ENCODE measurements at places on chromosomes 1 and 21. TPM values are rescaled to one million over a fixed set of nuclear protein-coding genes. Genes with fewer than 3 reads are reported as not detected.

Gene LCE2B
- total RNA-seq: not detected

Gene PLA2G2A
- total RNA-seq: not detected

Gene BSND
- total RNA-seq: not detected

Gene FAM131C
- total RNA-seq: not detected

Gene HRNR
- total RNA-seq: not detected

Gene SPRR2A
- total RNA-seq: not detected

Gene IFNAR2
- total RNA-seq: 7.9 TPM

Gene FAM72B
- 2.3 TPM for total RNA-seq

Gene C1orf116
- total RNA-seq: not detected

Gene ZYG11B
- 29.2 TPM for total RNA-seq

Gene OPRD1
- total RNA-seq: not detected

Gene RAB13
- 87.2 TPM for total RNA-seq

Gene CHI3L2
- total RNA-seq: not detected

Gene MAN1C1
- 0.49 TPM for total RNA-seq

Gene SWT1
- 3.1 TPM for total RNA-seq

Gene TCHHL1
- not detected for total RNA-seq

Gene LRRC38
- total RNA-seq: 1.4 TPM

Gene OR10R2
- not detected for total RNA-seq

Gene SPATA45
- total RNA-seq: not detected

Gene RGS13
- not detected for total RNA-seq

Gene AK5
- 61.4 TPM for total RNA-seq

Gene BTBD8
- 1.9 TPM for total RNA-seq

Gene WNT2B
- total RNA-seq: 4.1 TPM

Gene DNALI1
- total RNA-seq: 1.2 TPM

Gene FCER1G
- not detected for total RNA-seq

Gene FAM72D
- total RNA-seq: 1.5 TPM

Gene SPATA17
- not detected for total RNA-seq

Gene CFHR5
- total RNA-seq: not detected

Gene RIMS3
- total RNA-seq: 0.16 TPM

Gene NAV1
- total RNA-seq: 18.1 TPM

Gene HTR6
- total RNA-seq: not detected

Gene SPRR2B
- not detected for total RNA-seq

Gene SLC25A34
- total RNA-seq: 0.44 TPM

Gene SPATA46
- not detected for total RNA-seq

Gene RHOU
- 0.97 TPM for total RNA-seq

Gene B3GALT5
- total RNA-seq: 0.06 TPM

Gene FMO4
- 0.16 TPM for total RNA-seq

Gene ETV3
- 10.7 TPM for total RNA-seq

Gene CRYBG2
- not detected for total RNA-seq

Gene FAM151A
- not detected for total RNA-seq

Gene ZBTB8B
- not detected for total RNA-seq

Gene STRIP1
- 30.6 TPM for total RNA-seq

Gene IFT25
- 13.1 TPM for total RNA-seq

Gene LCE3E
- not detected for total RNA-seq

Gene TSPAN2
- total RNA-seq: 8.1 TPM

Gene IL10
- not detected for total RNA-seq

Gene CFHR4
- not detected for total RNA-seq
